ENCODE measurements at places on chromosomes 11 and 22. TPM values are rescaled to one million over a fixed set of nuclear protein-coding genes. Genes with fewer than 3 reads are reported as not detected.
A peak's percentile ranks its signal among the peaks of the same experiment; 100 is the strongest.

DNA sequence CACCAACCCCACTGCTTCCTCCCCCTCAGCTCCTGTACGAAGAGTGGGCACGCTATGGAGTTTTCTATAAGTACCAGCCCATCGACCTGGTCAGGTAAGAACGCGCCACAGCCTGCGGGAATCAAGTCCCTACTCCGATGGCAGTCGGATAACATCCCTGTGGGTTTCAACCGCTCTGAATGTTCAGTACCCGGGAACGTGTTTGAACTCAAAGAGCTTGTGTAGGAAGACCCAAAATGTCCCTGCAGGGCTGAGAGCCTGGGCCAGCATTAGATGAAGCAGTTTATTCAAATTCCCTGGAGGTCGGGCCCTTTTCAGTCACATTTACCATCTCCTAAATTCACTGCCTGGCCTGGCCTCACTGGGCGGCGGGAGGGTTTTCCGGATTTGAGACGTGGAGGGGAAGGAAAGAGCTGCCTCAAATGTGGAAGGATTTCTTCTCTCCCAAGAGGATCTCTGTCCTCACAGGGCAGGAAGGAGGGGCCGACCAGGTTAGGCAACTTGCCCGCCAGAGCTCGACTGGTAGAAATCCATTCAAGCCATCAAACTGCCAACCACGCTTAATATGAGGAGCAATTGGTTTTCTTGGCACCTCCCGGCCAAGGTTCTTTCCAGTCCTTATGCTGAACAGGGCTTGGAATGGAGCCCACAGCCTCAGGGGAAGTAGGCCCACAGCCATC lies 46.3 kb downstream of the ANO1 start:
- DNase-seq = no peak

DNA sequence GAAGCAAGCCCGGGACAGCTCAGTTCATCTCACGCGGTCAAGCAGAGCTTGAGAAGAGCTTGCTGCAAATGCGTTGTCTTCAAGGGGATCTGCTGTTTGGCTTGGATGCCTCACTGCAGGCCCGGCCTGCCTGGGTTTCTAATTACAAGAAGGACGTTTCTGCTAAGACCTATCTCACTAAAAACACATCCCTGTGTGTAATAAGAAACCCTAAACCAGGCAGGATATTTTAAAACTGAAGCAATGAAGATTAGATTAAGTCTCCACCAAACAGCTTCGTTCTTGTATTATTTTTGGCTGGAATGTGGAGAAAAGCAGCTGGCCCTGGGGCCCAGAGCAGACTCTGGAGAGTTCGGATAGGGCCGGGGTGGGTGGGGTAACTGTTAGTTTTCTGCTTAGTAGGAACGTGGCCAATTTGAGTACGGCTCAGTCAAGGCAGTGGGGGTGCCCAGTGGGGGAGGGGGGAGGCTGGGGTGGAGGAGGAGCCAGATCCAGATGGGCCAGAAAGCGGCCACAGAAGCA lies 6.0 kb downstream of the PKNOX2 start:
- no peak for DNase-seq

DNA sequence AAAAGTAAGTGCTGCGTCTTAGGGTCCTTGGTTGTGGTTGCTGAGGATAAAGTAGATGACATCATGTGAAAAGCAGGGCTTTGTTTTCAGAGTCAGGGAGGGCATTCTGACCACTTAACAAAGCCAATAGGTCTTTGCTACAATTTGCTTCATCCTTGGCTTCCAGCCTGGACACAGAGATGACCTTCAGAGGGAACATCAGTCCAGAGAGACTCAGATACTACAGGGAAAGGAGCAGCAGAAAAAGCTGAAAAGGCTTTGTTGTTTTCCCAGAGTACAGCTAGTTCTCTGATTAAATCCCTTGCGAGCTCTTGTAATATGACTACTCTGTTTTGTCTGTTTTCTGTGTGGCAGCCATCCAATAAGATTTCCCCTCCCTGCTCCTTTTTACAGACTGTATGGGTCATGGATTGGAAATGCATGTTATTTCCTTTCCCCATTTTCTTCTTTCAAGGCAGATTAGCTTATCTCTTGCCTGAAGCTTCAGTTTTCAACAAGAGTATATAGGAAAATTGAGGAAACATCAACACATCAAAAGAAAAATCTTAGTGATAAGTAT lies 31.9 kb downstream of the ATG13 start:
- DNase-seq = no peak

DNA sequence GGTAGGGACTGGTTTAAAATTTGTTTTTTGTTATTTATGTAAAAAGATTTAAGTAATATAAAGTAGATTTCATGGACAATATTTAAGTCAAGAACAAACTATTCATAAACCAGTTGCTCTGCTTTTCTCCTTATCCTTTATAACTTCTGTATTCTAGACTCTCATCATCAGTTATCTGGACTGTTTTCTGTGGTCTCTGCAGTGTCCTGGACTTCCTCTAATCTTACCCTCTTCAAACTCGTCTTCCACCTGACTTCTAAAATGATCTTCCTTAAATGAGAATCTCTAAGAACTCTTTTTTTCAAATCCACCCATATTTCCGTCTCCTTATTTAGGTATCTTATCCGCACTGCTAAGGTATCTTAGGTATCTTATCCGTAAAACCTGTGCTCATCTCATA lies 8.1 kb downstream of the RRM1 start:
- DNase-seq = no peak

GRCh38 chr11:34053161-34053686 lies 1.7 kb downstream of the CAPRIN1 start:
- peak; percentile 86 for DNase-seq

DNA sequence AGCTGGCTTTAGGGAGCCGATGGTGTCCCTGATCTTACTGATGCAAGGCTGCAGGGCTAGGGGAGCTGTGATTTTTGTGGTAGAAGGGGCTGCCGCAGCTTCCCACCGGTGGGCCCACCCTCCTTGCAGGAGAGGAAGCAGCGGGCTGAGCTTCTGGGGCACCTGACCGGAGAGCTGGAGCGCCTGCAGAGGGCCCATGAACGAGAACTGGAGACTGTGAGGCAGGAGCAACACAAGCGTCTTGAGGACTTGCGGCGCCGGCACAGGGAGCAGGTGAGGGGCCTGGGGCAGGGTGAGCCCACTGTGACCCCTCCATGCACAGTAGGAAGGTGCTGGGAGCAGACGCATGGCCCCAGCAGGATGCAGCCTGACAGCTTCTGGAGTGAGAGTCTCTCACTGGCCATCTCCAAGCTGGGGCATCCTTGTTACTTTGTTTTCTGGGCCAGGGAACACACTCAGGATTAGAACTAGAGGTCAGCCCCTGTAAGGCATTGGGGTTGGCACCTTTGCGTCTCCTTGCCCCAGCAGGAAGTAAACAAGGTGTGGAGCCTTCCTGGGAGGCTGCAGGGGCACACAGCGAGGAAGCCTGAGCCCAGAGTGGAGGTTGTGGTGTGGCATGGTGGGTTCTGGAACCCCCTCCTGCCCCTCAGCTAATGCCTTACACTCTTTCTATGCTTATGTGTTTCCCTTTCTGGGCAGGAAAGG lies 66.7 kb downstream of the CEP164 start:
- DNase-seq = no peak

- no peak for DNase-seq
Observed at GRCh38 chr11:69677749-69678148, 2.6 kb upstream of the LTO1 start.

DNA sequence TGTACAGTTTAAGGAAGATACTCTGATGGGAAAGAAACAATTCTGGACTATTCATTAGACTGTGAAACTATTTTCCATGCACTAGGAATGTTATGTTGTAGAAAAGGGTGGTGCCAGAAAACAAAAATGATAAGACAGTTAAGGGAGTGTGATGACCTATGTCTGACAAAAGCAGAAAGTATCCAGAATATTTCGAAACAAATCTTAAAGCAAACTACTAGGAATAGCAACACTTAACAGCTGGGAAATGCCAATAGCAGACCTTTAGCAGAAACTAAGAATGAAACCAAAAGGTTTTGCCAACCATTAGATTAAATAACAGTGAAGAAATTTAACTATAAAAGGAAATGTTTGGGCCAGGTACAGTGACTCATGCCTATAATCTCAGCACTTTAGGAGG lies 3.3 kb upstream of the ARHGAP20 start:
- DNase-seq = no peak

- DNase-seq = peak; percentile 90
Observed at GRCh38 chr11:125887373-125888324, at the start of gene HYLS1. Gene HYLS1, plus strand, starts transcription at chr11:125887668. Its CDS starts 11,701 bp downstream, at chr11:125899369.

GRCh38 chr22:46757104-46757503 lies 5.3 kb upstream of the TBC1D22A start:
- no peak for DNase-seq

GRCh38 chr11:11186249-11186648 lies 166.8 kb downstream of the CSNK2A3 start:
- no peak for DNase-seq

AGBL2 gene
- total RNA-seq = 9.5 TPM

IGF2 gene
- total RNA-seq = not detected

CBLIF gene
- total RNA-seq = not detected

OR51L1 gene
- total RNA-seq = not detected

ANGPTL5 gene
- total RNA-seq = not detected

SART1 gene
- 81.9 TPM for total RNA-seq

CNTF gene
- total RNA-seq = 3.0 TPM

All from naive thymus-derived CD8-positive, alpha-beta T cell (primary cell).